GM10248 (cell line): ENCODE measurements at places on chromosomes 16 and 17.

GRCh38 chr17:42979511-42980273 is at the start of gene PTGES3L:
Gene PTGES3L (minus strand): TSS chr17:42980080. CDS start chr17:42980053, 27 bp downstream.
- peak; percentile 78 for DNase-seq

DNA sequence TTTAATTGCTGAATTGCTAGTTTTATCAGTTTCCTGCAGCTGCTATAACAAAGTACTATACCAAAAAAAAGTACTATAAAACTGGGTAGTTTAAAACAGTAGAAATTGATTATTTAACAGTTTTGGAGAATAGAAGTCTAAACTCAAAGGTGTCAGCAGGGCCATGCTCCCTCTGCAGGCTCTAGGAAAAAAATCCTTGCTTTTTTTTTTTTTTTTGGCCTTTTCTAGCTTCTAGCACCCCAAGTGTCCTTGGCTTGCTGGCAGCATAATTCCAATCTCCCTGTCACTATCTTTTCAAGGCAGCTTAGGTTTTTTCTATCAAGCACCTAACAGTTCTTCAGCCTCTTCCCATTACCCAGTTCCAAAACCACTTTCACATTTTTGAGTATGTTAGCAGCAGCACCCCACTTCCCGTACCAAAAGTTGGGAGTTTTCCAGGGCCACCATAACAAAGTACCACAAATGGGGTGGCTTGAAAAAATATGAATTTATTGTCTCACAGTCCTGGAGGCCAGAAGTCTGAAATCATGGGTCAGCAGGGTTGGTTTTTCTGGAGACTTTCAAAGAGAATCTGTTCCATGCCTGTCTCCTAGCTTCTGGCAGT is 37.4 kb downstream of the BPTF start:
- no peak for DNase-seq

DNA sequence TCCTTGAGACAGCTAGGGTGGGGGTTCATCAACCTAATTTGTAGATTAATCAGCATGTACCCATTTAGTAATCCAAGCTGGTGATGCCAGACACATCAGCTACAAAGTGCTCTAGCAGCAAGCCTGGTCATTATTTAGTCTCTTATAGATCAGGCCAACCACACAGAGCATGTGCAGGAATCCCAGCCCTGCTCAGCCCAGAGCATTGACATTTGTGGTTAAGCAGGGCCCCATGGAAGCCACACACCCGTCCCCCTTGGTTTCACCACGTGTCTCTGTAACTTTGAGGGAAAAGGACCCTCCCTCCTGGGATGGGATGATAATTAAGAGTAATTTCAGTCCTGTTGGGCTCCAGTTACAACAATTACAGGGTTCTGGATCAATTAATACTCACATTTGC is 268.8 kb upstream of the RPL38 start:
- no peak for DNase-seq

DNA sequence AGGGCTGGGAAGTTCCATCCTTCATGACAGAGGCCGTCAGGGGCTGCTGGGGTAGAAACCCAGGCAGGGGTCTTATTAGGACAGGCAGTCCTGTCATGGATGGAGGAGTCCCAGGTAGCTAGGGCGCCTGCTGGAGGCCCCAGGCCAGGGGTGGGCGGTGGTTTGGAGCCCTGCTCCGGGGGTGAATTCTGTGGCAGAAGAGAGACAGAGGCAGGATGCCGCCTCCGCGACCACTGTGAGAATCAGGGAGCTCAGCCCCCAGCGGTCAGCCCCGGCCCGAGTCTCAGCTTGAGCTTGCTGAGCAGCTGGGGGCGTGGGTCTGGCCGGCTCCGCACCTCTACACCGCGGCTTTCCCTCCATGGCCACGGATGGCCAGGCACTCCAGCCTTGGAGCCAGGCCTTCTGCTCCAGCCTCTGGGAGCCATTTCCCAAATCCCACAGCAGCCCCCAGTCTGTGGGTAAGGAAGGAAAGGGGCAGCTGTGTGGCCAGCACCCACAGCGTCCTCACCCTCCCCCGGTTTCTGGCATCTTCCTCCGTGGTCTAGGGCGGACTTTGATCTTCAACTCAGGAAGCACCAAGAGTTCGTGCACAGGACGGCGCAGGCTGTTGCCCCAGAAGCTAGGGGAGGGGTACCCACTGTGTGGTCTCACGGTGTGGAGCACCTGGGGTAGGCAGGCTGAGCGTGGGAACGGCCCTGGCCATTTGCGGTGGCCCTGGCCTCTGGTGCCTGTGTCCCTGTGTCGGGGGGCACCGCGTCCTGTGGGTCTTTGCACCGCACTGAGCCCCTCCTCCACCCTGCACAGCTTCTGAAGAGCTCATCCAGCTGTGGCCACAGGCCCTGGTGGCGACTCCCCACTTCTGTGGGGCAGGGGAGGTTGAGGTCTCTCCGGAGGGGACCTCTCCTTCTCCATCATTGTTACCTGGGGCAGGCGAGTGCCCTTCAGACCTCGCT is 14.1 kb downstream of the CD7 start:
- DNase-seq, result no peak

DNA sequence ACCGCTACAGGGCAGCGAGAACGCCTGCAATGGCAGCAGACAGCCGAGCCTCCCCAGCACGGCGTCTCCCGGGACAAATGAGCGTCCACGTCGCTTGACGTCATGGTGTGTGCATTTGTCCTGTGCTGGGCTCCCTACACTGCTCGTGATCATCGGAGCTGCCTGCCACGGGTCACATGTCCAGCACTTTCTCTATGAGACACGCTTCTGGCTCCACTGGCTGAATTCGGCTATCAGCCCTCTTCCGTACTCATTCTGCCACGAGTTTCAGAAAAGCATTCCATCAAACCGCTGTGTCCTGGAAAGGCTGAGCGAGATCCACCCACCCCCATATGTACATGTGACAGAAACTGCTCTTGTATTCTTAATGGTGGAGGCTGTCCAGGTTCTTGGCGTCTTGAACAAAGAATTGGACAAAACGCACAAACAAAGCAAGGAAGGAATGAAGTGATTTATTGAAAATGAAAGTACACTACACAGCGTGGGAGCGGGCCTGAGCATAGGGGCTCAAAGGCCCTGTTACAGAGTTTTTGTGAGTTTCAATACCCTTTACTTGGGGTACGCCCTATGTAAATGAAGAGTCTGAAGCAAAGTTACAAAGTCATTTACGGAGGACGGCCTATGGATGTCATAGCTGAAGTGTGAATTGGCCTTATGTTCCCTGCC is 28.5 kb upstream of the SHCBP1 start:
- no peak for DNase-seq

DNA sequence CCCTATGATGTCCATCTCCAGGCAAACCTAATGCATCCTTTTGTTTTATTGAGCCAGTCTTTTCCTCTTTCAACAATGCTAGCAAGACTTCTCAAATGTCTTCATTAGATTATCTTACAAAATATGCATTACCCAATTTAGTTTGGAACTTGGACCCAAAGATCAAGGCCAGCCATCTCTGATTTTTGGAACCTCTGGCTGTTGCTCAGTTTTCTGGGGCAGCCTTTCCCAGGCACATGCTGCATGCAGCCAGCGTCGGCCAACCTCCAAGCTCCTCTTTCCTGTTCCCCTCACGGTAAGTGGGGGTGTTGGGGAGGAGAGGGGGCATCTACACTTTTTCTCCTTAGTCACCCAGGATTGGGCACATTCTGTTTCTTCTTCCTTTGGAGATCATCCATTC is 189.3 kb downstream of the PRKCA start:
- DNase-seq, result no peak

DNA sequence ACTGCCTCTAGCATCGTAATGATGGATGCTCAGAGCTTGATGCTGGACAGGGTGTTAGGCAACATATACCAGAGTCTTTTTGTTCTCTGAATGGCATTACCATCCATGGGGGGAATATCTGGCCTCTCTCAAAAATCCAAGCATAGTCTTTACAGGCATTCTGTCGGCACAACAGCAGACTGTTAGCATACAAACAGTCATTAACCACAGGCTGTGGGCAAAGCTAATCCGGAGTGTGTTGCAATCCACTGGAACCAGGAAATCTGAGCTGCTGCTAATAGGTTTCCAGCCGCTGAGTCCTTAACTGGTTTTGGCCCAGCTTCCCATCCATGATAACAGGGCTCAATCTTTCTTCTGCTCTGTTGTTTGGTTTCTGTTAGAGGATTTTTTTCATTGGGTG is 371.9 kb downstream of the HS3ST3B1 start:
- no peak for DNase-seq
